ENCODE measurements at places on chromosomes 4 and X. TPM values are rescaled to one million over a fixed set of nuclear protein-coding genes. Genes with fewer than 3 reads are reported as not detected.

DNA sequence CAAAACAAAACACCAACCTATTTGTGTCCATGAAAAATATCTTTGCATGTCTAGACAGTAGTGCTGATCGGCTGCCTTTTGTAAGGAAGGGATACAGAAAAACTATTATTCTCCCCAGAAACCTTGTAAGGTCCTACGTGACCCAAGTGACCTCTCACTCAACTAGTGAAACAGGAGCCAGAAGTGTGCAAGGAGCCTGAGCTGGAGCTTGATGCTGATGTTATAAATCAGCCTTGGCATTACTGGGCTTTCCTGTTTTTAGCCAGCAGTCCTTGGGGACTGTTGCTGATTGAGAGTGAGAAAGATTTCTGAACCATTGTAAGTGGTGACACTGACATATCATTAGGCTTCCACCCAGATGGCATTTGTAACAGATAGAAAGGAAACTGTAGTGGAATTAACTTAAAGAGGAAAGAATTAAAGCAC, 100.8 kb upstream of the LIMCH1 start:
- DNase-seq = no peak

AMER1 gene
- 5.7 TPM for total RNA-seq

GRCh38 chr4:127214931-127215330, 417.8 kb upstream of the INTU start:
- no peak for DNase-seq

KIF4A gene
- total RNA-seq = 0.65 TPM

GRCh38 chrX:107014936-107015335, 14.9 kb upstream of the MORC4 start:
- DNase-seq = no peak

DNA sequence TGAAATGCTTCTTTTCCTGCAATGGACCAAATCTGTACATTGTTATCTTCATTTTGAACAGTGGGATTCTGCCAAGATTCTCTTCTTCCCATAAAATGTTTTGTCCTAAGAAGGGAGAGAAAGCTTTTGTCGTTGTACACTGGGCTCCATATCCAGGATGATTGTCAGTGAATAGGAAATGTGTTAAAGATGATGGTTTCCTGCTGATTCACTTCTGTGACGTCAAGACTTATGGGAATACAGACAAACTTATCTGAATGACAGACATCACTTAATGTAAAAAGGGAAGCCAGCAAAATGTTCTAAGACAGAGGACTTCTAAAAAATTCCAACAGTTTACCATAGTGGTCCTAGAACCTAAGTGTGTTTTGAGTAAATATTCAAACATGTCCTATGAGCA, 53.7 kb upstream of the HPF1 start:
- no peak for DNase-seq

GRCh38 chr4:12146339-12146738, 717.6 kb upstream of the HS3ST1 start:
- DNase-seq = no peak

SULT1B1 gene
- total RNA-seq = 0.88 TPM

DNA sequence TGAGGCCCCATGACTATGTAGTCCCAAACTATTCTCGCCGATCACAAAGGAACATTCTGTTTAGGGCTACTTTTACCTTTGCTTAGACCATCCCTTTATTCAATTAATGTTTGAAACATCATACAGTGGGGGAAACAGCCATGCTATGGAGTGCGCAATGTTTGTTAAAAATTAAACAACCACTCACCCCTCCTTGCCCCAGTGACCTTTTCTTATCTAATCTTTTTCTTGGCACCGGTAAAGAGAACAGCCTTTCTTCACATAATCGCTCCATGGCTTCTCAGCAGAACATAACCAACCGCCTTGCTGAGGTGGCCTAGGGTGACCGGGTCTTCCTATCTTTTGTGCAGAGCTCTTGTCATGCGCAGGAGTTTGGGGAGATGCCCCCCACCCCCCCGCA, 152.6 kb downstream of the VCX3A start:
- DNase-seq = no peak

- DNase-seq = no peak
These were observed 348.6 kb downstream of the PTTG2 start for GRCh38 chr4:38308728-38309311.

GRCh38 chrX:20427173-20427770, 160.6 kb upstream of the RPS6KA3 start:
- DNase-seq = no peak

GRCh38 chr4:54779476-54780148, 121.9 kb downstream of the KIT start:
- DNase-seq = no peak

- DNase-seq = no peak
These were observed 330.3 kb upstream of the FAM241A start for GRCh38 chr4:111814961-111815360.

RNF128 gene
- 2.1 TPM for total RNA-seq

GRCh38 chr4:130486841-130487240, 1390.9 kb downstream of the C4orf33 start:
- DNase-seq = no peak
